CD4-positive, alpha-beta T cell treated with Interleukin-10 for 1 hour (primary cell): ENCODE measurements at places on chromosomes 6 and 20.
A peak's percentile ranks its signal among the peaks of the same experiment; 100 is the strongest.

DNA sequence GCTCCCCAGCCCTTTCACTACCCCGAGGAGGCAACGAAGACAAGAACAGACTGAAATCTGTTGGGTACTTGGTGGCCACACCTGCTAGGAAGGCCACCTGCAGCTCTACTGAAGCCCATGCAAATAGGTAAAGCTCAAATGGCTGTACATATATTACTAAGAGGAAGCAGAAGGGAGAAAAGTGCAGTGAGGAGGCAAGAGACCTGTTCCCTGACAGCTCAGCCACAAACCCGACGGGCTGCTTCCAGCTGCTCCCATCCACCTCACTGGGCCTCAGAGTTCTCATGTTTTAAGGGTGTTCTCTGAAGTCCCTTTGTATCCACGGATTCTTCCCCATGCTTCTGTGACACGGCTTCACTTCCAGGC, 24.6 kb downstream of the TRAM2 start:
- DNase-seq: no peak

- DNase-seq: no peak
Observed at GRCh38 chr6:157385482-157385881, 4.5 kb downstream of the ZDHHC14 start.

DNA sequence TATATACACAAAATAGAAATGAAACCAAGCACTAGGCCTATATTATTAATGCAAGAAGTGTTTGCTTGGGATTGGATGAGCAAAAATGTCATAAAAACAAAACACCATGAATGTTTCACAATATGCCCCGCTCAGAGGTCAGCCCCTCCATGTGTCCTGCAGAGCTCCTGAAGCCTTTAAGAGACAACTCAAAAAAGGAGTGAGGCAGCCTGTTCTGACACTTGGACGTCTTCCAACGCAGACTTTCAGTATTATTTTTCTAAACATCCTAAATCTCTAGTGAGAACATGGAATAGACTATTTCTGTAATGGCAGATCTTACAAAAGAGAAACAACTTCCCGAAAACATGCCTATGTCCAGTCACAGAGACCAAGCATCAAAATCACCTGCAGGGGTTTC, 322.6 kb downstream of the PRKN start:
- DNase-seq: no peak

DNA sequence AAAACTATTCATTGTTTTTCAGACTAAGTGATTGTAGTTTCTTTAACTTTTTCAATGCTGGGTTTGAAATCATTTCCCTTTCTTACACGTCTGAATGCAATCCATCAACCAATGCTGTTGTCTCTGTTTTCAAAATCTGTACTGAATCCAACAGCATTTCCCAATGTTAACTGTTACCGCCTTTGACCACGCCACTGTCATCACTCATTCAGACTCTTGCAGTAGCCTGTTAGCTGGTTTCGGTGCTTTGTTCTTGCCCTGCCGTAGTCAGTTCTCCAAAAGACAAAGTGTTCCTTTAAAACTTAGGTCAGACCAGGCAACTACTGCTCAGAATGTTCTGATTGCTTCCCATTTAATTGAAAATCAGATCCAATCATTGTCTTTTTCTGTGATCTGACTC, 131.3 kb downstream of the PLCB4 start:
- no peak for DNase-seq

DNA sequence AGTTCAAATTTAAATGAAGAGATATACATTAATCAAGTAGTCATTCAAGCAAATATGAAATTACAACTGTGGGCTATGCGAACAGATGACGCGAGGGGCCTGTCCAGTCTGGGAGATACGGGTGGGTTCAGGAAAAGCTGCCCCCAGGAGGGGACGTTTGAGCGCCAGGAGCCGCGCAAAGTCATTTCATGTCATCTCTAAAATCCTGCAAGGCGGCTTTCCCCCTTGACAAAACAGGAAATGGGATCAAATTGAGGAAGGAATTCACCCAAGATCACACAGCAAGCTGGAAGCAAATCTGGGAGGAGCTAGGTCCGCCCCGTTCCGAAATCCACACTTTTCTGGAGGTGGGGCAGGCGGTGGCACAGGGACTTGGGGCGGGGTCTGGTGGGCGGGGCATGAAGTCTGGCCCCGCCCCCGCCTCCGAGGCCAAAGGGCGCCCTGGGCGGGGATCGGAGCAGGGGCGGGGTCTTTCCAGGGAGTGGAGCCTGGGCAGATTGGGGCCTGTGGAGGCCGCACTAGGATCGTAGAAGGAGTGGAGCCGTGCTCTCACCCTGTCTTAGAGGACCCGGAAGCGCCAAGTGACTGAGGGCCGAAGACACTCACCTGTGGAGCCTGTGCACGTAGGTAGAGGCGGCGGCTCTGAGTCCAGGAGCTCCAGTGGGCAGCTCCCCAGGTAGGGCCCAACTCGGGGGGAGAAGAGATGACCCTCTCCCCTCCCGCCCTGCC, at the start of gene LPIN3:
LPIN3 (plus strand) TSS at position 495 of the 729 bp plus-strand sequence. CDS start 4,983 bp downstream, outside the sequence.
- DNase-seq: peak; percentile 64

DNA sequence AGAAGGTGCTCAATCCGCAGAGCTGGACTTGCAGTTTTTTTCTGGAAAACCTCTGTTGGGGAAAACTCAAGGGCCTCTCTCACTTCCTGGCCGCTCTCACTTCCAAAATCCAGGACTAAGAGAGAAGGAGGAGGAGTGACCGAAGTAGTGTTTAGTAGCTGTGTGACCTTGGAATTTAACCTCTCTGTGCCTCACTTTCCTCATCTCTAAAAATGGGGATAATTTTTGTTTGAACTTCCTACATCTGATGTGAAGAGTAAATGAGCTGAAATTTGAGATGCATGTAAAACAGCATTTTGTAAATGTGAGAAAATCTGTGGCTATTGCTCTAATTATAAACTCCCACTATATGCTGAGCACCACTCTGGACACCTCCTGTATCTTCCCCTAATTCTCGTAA, 5.1 kb downstream of the SLC13A3 start:
- DNase-seq: no peak
